Sigmoid colon (tissue), 7 donors: ENCODE measurements at places on chromosomes 13 and 19. TPM values are rescaled to one million over a fixed set of nuclear protein-coding genes. Genes with fewer than 3 reads are reported as not detected.

Gene CGB1
- not detected for polyA plus RNA-seq

Gene GPR183
- 4.8 TPM for polyA plus RNA-seq

Gene SIGLEC9
- 8.8 TPM for polyA plus RNA-seq

Gene GFY
- polyA plus RNA-seq = not detected

Gene ZNF563
- polyA plus RNA-seq = 2.5 TPM

Gene MBD3L2
- polyA plus RNA-seq = not detected

Gene ATP1A3
- 3.2 TPM for polyA plus RNA-seq

Gene TNNT1
- polyA plus RNA-seq = 2.3 TPM

Gene MAN2B1
- 68.1 TPM for polyA plus RNA-seq

Gene BTBD2
- 31.9 TPM for polyA plus RNA-seq

Gene ZNF223
- polyA plus RNA-seq = 3.7 TPM

Gene ZNF433
- polyA plus RNA-seq = 1.2 TPM

Gene HSPB6
- 36.6 TPM for polyA plus RNA-seq
